Fibroblast of skin of right quadriceps (primary cell): ENCODE measurements at places on chromosomes 7 and 10.

DNA sequence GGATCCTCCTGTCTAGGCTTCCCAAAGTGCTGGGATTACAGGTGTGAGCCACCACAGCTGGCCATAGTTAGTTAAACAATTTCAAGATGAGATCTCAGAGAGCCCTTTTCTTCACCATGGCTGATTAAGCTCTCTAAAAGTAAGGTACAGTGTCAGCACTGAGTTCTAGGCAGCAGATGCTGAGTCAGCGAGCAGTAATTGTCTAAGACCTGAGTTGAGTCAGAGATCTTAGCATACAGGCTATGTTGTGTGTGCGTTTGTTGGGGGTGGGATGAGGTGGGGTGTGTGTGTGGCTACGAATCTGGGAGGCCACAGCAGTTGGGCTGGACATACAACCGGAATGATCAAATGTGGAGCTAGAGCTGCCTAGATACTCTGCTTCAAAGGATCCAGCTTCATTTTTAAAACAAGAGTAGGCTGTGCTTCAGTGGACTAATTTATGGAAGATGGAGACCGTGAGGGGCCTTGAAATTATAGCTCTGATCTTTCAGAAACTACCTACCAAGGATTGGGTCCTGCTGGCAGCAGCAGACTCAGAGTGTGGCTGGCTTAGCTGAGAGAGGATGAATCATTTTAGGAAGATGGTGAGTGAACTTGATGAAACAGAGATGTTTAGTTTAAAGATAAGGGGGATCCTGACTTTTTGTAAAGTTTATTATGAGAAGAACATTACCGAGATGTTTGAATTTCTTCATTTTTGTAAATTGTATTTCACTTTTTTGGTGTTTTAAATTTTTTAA, 17.5 kb upstream of the MTPN start:
- DNase-seq, result peak; percentile 58

DNA sequence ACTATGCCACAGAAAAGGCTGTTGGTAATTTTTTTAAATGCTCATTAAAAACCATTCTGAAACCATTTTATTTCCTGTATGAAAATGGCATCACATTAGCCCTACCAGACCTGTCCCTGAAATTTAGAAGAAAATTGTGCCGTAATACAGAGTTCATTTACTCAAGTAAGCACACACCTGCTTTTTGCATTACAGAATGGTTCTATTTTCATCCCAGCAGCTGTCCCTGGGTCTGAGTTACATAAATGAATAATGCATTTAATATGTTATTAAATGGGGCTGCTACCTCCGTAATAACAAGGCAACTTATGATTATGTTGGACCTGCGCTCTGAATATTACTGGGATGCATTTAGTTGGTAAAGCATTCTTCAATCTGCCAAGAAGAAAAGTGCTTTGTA, 508.9 kb downstream of the SORCS1 start:
- DNase-seq, result no peak

- no peak for DNase-seq
Observed at GRCh38 chr10:122147663-122148062, 123.4 kb upstream of the BTBD16 start.

- no peak for DNase-seq
Observed at GRCh38 chr10:125343118-125343925, 183.0 kb upstream of the CTBP2 start.

DNA sequence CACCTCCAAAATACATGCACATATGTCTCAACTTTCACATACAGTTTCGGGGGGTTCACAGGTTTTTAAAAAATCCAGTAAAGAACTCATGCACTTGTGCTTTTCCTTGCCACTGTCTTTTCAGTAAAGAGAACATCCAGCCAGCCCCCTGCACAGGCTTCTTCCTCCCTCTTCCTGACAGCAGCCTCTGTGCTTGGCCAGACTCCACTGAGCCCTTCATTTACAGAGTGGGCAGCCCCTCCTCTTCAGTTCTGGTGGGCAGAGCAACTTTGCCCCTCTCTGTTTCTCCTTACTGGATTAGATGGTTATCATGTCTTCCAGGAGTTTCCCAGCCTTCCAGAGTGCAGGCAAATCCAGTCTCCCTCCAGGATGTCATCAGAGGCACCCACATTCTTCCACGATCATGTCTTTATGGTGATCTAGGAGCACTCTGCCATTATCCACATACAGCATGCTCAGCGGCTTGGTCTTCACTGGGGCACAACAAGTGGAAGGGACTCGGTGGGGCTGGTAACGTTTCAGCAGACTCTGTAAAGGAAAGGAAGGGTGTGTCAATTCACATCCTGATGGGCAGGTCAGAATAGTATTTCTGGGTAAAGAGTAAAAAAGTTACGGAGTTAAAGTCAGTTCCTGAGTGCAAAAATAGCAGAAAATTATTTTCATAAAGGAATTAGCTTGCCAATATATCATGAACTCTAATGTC, 8.8 kb downstream of the NODAL start:
- DNase-seq, result no peak

- DNase-seq, result peak; percentile 99
Observed at GRCh38 chr7:157271991-157272324, 64.8 kb upstream of the DNAJB6 start.

DNA sequence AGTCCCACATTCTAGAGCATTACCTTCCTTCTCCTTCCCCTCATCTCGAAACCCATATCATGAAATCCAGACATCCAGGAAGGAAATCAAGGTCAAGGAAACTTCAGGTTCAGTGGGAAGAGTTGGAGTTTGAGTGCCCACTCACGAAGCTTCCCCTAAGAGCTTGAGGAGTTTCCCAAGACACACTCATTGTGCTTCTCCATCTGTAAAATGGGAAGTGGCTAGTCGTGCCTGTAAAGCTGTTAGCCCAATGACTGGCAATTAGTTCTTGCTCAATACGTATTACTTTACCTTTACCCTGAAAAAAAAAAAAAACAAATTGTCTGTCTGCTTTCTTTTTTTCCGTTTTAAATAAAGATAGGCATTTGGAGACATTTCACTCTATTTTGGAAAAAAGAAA, 42.3 kb downstream of the GPAM start:
- no peak for DNase-seq
